ENCODE measurements at places on chromosomes 6 and 20. TPM values are rescaled to one million over a fixed set of nuclear protein-coding genes. Genes with fewer than 3 reads are reported as not detected.

The PROKR2 gene
- polyA plus RNA-seq = not detected

DNA sequence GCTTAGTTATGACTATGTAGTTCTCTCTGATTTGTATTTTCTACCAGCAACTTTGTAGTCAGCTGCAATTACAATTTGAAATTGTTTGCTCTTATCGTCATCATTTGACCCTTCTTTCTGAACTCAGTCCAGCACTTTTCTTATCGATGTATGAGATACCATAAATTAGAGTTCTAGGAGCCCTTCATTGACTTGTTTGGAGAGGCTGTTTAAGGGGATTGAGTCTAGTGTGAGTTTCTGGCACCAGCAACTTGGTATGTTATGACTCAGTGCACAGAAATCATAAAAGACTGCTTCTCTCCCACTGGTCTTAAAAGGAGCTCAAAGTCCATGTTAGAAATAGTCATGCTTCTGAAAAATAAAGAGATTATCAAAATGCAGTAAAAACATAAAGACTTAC is 190.3 kb downstream of the TENT5A start:
- peak; percentile 46 for DNase-seq

GRCh38 chr6:86526238-86526637 is 411.1 kb upstream of the HTR1E start:
- no peak for DNase-seq

DNA sequence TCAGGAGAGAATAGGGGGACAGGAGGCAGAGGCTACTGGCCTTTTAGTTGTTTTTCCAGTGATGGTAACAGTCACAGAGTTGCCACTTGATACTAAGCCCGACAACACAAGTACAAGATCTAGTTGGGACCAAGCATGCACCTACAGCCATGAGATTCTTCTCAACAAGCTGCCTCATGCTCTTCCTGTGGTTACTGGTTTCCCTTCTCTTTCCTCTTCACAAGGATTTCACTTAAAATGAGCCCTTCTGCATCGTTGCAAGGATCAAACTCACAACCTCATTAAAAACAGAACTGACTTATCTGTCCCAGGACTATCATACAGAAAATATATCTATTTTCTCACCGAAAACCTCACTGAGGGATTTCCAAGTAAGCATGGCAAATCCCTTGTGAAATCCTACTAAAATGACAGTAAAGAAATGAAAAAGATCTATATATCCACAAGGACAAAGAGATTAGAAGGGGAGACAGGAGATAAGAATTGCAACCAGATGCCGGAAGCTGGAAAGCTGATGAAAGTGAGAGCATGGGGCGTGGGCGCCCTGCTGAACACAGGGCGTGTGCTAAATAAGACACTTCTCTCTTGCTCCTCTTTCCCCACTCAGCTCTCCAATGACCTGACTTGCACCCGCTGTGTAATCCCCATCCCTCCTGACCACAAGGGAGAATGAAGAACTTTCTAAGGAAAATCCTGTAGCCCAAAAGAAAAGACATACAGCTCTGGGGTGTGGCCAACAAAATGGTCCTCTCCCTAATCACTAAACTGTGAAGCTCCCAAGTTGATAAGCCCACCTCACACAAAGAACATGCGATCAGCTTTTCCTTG is 13.4 kb downstream of the MTFR2 start:
- DNase-seq = no peak

The ENPP5 gene
- polyA plus RNA-seq = not detected

- no peak for DNase-seq
These were observed 244.6 kb upstream of the FOXQ1 start for GRCh38 chr6:1067346-1067745.

GRCh38 chr6:32095338-32096086 is 13.6 kb downstream of the TNXB start:
- DNase-seq = no peak
